ENCODE measurements at places on chromosomes 4 and X. TPM values are rescaled to one million over a fixed set of nuclear protein-coding genes. Genes with fewer than 3 reads are reported as not detected.

DNA sequence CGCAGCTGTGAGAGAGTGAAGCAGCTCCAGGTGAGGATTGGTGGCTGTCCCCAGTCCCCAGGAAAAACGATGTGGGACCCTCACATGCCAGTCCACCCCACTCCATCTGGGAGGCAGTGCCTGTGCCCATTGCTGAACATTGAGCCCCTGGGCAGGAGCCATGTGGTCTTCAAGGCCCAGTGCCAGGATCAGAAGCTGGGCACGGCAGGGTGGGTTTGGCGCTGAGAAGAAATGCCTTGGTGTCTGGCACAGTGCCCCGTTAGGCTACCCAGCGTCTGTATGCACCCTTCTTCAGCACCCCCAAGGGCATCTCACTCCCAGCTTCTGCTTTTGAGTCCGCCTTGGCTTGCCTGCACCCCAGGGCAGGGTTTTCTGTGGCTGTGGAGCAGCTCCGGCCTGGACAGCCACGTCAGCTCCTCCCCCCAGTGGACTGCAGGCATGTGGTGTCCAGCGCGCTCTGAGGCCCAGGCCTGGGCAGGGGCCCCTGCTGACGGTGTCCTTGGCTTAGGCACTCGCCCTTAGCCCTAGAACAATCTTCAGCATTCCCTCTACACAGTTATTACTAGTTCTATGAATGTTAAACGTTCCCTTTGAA is 28.6 kb downstream of the RGS12 start:
- no peak for DNase-seq

- no peak for DNase-seq
These were observed 1.5 kb downstream of the PITX2 start for GRCh38 chr4:110621328-110621812.

Gene SH3BGRL
- total RNA-seq: 140 TPM

DNA sequence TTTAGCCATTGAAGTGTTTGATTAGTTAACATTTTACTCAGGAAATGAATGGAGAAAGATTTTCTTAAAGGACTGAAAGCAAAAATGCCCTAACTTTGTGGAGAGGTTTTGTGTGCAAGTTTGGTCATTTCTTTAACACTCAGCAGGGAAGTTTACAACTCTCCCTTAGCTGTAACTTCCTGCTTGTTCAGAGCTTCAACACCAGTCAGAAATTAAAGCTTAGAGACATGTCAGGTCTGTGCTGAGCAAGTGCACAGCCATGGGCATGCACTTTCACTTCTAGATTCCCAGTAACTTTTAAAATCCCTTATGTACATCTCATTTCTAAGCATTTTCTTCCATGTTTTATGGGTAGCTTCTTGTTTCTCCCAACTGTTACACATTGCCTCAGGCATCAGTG is 326.0 kb downstream of the ACTRT1 start:
- no peak for DNase-seq

DNA sequence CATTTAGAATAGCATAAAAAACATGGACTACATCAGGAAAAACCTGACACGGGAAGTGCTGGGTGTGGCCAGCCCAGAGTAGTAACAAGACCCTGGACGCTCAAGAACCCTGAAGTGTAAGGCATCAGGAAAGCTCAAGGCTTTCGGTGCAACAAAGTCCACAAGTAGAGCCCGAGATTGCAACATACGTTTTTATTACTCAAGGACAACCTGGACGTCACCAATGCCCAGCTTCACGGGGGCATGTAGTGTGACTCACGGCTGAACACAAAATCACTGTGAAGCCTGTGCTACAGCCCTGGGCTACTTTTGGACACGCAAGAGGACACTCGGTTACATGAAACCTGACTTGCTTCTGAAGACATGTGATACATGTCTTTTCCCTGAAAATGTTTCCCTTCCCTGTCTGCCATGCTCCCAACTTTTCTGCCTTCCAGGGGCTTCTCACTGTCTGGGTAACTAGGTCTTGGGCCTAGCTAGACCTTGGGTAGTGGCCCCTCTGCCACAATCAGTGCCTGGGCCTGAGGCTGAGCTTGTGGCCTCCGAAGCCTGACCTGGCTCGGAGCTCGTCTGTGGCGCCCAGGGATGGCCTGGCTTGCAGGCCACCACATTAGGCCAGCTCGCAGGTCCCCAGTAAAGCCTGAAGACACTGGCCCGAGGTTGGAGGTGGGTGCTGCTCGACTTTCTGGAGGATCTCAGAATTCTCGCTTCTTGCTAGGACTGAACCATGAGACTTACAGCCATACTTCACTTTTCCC is 9.2 kb downstream of the IRAK1 start:
- no peak for DNase-seq

DNA sequence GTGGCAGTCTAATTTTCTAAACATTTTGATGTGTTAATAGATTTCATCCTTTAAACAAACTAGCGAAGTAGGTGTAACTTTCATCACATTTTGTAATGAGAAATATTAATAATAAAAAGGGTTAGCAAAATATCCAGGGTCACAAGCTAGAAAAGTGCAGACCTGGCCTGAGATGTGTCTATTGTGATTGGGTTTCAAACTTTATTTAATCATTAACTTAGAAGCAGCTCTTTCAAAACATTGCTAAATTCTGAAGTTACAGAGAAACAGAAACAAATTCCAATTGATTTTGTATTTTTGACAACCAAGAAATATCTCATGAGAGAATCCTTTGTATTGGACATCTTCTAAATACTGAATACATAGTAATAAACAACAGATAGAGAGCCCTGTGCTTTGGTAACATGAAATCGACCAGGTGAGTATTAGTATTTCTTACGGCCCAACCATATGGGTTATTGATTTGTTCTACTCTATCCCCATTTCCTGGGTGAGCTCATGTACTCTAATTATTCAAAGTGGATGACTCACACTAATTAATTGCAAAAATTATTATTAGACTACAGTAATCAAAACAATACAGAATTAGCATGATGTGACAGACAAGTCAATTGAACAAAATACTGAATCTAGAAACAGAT is 1093.8 kb upstream of the AGA start:
- DNase-seq: no peak

DNA sequence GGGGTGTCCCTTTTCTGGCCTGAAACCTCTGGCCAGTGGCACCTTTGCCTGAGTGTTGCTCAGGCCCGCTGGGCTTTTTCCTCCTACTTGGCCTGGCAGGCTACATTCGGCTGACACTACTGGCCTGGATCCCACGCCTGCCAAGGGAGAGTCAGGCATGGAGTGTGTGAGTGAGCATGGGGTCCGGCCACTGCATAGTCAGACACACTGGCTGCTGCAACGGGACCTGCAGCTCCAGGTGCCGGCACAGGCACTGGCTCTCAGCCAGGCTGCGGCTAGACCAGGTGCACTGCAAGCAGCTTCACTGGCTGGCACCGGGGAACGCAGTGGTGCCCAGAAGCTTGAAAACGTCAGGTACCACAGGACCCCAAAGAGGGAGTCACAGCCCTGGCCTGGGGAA is 434.9 kb downstream of the ARHGAP24 start:
- DNase-seq: no peak

GRCh38 chr4:182937268-182938204 is 20.4 kb upstream of the DCTD start:
- no peak for DNase-seq

DNA sequence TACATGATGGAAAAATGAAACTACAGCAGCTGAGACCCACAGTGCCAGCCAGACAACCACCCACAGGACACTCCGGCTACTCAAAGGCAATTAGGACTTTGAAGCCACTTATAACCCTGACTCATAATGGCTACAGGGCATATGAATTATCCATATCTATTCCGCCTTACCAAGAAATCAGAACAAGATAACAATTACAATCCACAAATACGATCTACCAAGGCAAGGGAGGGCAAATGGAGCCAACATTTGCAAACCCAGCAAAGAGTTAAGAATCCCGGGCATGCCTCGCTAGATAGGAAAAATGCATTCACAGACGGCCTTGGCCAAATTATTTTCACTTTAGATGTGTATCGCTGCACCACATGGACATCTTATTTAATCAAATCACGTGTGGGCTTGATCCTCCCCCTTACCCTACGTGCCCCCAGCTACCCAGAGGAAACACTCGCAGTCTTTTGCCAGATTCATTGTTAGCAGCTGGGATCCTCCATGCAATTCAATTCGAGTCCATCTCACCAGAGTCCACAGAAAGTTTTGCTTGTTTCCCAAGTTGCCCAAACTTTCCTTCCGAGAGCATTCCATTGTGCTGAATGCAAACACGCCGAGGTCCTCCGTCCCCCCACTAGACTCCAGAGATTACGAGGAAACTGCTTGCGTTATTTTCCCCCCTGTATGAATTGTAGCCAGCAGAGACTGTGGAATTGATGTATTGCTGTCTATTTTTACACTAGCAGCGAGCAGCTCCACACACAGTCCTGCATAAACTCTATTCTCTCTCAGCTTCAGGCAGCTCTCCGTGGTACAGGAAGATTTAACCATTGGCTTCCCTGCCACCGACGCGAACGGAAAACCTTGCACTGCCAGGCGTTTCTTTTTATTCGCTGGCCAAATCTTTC is 1.2 kb downstream of the PPARGC1A start:
- peak; percentile 44 for DNase-seq

- DNase-seq: no peak
These were observed 115.8 kb downstream of the VEGFC start for GRCh38 chr4:176676901-176677300.

Gene GRSF1
- total RNA-seq: 61.1 TPM
